Thymus (tissue), 14 donors: ENCODE measurements at places on chromosomes 1 and 21.

GRCh38 chr1:89166705-89167104 lies 9.1 kb downstream of the GBP7 start:
- DNase-seq = no peak

DNA sequence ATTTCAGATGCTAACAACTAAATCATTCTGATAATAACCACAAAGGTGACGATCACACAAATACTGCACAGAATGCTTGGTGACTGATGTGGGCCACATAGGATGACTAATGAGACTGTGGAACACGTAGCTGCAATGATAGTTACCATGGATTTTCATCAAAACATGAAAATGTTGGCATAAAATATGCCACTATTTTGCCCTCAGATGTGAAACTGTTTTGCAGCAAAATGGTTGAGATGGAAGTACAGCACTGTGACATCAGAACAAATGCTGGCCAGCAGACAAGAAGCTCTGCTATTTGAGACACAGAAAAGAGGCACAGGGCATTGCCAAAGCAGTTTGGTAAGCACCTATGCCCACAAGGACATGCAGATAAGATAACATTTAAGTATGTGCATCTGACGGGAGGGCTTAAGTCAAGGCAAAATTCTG lies 83.8 kb downstream of the NIBAN1 start:
- no peak for DNase-seq

DNA sequence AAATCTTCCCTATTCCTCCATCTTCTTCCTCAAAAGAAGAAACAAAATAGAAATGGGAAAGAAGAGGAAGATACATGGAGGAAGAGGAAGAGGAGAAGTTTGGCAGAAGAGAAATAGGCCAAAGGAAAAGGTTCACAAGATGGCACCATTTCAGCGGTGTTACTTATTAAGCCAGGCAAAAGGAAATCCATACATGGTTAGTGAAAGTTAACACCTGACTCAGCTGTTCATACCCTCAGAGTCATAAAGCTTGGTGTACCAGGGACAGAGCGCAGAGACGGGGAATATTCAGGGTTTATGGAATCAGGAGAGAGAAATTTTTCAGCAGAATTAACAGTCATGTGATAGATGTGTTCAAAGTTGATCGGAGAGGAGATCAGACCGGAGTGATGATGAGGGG lies 70.6 kb downstream of the COQ8A start:
- DNase-seq = no peak

DNA sequence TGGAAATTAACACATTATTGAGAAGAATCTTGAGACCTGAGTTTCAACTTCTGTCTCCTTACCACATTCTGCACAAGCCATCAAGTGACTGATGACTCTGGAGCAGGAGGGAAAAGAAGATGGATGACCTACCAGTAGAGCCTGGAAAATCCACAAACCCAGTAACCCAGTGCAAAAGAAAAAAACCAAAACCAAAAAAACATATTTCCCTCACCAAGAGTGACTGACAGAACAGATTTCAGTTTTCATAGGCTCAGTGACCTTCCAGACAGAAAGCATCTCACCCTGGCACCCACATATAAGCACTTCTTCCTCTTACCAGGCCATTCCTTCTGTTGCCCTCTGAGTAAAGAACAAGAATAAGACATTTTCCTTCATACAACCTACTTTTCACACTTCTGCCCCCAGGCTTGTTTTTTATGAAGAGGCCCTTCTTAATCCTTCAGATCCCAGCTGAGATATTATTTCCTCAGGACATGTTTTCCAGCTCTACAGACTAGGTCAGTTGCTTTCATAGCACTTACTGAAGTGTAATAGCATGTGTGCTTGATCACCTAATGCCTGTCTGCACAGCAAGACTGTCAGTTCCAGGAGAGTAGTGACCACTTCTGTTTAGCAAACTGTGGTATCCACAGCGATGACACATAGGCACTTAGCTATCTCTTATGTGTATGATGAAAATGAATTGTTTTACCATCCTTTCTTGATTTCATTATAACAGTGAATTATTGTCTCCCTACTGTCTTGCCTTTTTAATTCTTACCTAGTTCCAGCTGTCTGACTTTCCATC lies 4.0 kb downstream of the TSACC start:
- no peak for DNase-seq

- no peak for DNase-seq
Measured at GRCh38 chr21:44531606-44532564, 8.1 kb downstream of the KRTAP10-1 start.

GRCh38 chr1:119485201-119485600 lies 21.8 kb upstream of the HSD3B1 start:
- DNase-seq = no peak

GRCh38 chr1:11575553-11575952 lies 78.7 kb downstream of the FBXO2 start:
- no peak for DNase-seq

DNA sequence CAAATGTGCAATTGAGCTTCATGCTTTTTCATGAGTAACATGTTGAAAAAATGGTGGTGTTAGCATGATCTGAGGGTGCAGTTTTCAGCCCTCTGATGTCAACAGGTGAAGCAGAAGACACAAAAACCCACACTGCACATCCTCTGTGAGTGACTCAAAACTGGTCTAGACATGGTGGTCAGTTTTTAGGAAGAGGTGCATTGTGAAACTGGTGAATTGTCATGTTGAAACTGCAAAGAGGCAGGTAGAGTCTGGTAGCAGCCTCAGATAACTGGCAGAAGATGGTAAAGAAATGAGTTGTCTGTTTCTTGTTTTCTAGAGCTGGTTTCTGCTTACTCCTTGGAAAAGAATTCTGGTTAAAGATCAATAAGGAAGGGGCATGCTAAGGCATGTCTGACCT lies 97.3 kb upstream of the HMCN1 start:
- DNase-seq = no peak

DNA sequence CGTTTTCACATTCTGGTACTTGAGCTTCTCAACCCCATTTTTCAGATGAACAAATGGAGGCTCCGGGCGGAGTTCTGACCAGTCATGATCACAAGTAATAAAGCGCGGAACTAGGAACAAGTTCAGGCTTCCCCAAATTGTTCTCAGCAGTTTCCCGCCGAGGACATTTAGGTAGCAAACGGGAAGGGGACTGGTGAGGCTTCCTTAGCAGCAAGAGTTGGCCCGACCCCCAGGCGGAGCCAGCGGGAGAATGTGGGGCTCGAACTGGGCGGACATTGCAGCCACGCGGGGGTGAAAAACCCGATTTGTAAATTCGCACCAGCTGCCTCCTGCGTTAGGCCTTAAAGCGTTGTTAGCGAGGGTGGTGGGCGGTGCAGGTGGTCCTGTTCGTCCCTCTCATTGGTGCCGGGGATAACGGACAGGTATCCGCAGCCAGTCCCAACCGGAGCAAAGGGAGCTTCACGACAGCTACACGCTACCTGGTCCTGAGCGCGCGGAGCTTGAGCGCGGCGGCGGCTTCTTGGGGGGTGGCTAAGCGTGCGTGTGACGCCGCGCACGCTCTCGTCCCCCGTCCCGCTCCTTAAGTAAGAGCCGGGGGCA lies 15.3 kb downstream of the SEMA6C start:
- DNase-seq = peak; percentile 90

DNA sequence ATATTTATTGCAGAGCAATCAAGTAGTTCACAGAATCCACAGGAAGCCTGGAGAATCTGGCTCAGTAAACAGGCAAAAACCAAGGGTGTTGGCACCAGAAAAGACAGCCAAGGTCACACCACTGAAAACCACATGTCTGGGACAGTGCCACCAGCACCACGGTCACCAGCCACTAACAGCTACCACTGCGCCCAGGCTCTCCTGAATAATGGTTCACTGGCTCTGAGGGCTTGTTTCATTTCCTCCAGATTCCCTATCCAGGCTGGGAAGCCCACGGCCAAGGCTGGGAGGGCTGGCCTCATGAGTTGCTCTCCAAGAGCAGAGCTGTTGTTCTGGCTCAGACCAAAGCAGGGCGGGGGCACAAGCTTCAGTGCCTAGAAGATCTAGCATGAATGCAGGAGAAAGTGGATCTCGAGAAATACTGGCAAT lies 54.5 kb upstream of the PTGFRN start:
- DNase-seq = no peak

DNA sequence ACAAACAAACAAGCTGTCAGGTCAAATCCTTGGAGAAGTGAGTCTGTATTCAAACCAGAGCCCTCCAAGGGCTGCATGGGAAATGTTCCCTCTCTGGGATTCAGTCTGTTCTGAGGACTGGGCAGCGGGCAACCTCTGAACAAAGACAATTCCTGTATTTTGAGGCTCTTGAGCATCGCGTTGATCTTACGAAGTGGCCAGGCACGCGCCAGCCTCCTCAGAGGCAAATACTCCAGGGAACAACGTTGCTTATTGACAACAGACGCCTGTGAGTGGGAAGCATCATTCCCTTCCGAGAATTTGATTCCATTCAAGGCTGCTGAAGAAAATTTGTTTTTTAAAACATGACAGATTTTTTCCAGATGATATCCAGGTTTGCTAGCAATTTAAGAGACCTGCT lies 20.0 kb upstream of the TACSTD2 start:
- no peak for DNase-seq

GRCh38 chr1:2639203-2639602 lies 6.4 kb upstream of the MMEL1 start:
- no peak for DNase-seq

DNA sequence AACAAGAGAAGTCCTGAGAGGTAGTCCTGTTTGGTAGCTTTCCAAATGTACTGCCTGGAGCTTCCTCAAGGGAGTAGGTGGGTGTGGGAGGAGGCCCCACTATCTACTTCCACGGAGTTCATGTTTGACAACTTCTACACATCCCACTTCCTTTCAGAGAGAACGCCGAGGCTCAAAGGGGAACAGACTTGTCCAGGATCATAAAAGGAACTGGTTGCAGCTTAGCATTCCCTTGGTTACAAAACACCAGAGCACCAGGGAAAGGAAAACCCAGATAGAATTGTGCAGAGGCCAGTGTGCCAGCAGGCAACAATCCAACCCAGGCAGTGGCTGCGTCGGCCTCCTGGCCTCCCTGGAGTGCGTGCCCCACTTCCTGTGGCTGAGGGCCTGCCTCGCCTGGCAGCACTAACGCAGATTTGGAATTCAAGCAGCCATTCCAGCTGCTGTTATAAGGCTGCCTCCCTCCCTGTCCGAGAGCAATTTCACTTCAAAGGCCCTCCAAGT lies 4.2 kb upstream of the RAP1GAP start:
- DNase-seq = no peak

- no peak for DNase-seq
Measured at GRCh38 chr1:58699011-58699762, 675 bp downstream of the MYSM1 start.

- DNase-seq = no peak
Measured at GRCh38 chr1:36625253-36625934, 142.7 kb upstream of the CSF3R start.

DNA sequence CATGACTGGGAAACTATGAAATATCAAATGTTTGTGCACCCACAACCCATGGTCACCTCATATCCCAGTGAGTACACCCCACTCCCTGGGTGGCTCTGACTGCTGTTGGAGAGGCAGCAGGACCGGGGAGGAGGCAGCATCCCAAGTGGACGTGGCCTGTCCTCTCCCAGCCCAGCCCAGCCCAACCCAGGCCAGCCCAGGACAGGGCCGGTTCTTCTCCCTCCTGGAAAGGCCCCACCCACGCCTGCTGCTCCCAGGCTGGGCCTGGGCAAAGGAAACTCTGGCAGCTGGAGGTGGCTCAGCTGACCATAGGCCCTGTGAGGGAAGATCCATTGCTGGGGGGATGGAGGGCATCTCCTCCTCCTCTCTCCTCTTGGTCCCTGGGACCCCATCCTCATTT lies 19.1 kb downstream of the MATN1 start:
- no peak for DNase-seq

- no peak for DNase-seq
Measured at GRCh38 chr1:50971748-50972305, 1.8 kb downstream of the CDKN2C start.

GRCh38 chr1:179921981-179922872 lies 32.4 kb upstream of the CEP350 start:
- DNase-seq = no peak

GRCh38 chr1:11314959-11315358 lies 42.0 kb downstream of the UBIAD1 start:
- DNase-seq = no peak

DNA sequence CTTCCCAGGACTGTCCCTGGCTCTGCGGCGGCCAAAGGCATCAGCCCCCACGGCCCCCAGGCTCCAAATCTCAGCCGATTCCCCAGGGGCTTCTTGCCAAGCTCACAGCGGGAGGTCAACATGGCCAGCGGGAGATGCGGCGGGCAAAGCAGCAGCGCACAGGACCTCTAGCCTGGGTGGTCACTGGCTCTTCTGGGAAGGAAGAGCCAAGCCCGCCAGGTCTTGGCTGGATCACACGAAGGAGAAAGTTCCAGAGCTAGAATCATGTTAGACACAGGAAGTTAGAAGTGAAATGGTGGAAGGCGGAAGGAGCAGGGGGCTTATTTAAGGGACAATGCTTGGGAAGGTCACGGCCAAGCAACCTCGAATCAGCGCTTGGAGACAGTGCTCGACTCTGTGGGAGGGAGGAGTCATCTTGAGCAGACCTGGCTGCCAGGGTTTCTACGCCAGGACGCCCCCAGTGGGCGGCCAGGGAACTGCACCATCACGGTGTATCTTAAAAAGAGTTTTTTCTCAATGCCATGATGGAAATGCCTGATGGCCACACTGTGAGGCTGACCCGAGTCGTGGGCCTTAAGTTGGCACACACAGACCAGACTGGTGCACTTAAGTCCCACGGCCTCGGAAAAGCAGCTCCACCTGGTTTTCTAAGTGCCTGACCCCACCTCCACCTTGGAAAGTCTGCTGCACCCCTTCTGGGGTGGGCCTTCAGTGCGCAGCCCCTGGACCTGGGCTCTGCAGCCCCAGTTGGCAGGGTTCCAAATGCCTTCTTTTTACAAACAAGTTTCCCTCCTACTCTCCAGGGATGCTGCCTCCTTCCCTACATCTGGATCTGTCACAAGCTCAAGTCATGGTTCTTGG lies 29.3 kb downstream of the SLC66A1 start:
- peak; percentile 68 for DNase-seq

GRCh38 chr1:48697066-48697707 lies 79.5 kb downstream of the BEND5 start:
- no peak for DNase-seq

DNA sequence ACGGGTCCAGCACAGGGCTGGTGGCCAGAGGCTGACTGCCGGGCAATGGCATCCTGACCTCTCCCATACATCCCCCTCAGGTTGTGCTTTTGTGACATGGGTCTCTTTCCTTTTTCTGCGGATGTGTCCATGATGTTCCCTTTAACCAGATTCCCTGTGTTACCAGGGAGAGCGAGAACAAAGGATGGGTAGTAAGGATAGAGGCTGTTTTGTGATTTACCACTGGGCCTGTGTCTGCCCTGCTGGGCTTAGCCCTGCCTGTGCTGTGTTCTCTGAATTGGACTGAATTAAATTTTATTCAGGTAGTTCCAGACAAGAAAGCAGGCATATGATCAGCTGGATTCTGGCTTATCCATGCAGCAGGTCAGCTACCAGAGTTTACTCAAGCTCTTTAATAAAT lies 301.6 kb downstream of the RWDD3 start:
- no peak for DNase-seq

GRCh38 chr1:57307392-57308170 lies 116.3 kb downstream of the DAB1 start:
- DNase-seq = no peak

DNA sequence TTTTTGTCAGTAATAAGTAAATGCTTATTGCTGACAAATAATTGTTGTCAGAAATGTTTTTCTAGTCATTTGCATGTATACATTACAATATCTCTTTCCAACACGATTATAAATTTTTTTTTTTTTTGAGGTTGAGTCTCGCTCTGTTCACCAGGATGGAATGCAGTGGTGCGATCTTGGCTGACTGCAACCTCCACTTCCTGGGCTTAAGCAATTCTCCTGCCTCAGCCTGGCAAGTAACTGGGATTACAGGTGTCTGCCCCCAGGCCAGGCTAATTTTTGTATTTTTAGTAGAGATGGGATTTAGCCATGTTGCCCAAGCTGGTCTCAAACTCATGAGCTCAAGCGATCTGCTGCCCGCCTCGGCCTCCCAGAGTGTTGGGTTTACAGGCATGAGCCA lies 72.0 kb upstream of the ATF3 start:
- no peak for DNase-seq
